ENCODE measurements at places on chromosomes 13 and 19.

GRCh38 chr19:47890865-47891621 lies 4.9 kb upstream of the SULT2A1 start:
- no peak for DNase-seq

DNA sequence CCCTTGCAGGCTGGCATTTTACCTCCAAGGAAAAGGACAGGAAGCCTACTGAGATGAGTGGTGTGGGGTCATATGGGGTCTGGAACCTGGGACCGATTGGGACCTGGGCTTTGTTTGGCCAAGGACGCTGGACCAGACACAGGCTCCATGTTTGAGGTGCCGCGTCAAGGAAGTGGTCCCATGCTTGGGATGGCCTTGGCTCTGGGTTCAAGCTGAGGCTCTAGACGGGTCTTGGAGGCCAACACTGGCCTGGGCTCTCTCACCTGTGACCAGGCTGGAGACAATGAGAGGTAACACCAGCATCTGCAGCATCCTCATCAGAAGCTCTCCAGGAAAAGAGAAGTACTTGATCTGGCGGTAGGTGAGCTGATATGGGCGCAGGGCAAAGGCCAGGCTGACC lies 8.2 kb downstream of the SLC1A6 start:
- DNase-seq: no peak

- no peak for DNase-seq
These were observed 80.6 kb downstream of the ZNF557 start for GRCh38 chr19:7149956-7150705.

DNA sequence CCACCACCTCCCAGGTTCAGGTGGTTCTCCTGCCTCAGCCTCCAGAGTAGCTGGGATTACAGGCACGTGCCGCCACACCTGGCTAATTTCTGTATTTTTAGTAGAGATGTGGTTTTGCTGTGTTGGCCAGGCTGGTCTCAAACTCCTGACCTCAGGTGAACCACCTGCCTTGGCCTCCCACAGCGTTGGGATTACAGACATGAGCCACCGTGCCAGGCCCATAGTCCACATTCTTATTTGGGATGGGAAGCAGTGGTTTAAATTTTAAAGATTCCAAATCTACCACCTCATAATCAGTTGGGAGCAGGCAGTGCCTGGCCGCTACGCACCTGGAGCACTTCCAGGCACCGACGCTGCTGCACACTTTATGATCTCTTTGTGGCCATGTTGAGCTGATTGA lies 160.6 kb upstream of the SOX1 start:
- no peak for DNase-seq

DNA sequence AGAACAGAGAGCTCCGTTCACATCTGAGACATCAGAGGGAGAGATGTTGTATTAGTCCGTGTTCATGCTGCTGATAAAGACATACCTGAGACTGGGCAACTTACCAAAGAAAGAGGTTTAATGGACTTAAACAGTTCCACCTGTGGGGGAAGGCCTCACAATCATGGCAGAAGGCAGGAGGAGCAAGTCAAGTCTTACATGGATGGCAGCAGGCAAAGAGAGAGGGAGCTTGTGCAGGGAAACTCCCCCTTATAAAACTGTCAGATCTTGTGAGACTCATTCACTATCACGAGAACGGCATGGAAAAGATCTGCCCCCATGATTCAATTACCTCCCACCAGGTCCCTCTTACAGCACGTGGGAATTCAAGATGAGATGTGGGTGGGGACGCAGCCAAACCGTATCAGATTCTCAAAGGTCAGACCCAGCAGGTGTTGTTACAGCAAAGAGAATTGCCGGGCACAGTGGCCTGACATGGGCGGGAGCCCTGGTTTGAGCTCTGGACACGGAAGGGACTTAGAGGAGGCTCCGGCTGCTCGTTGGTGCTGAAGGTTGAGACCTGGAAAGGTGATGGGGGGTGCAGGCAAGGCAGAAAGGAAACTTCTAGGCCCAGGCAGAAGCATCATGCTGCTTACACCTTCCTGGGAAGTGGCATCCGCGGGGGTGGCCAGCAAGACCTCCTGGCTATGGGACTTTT lies 33.1 kb downstream of the PEX11G start:
- DNase-seq: no peak

GRCh38 chr19:24140099-24140498 lies 53.1 kb downstream of the ZNF254 start:
- no peak for DNase-seq

DNA sequence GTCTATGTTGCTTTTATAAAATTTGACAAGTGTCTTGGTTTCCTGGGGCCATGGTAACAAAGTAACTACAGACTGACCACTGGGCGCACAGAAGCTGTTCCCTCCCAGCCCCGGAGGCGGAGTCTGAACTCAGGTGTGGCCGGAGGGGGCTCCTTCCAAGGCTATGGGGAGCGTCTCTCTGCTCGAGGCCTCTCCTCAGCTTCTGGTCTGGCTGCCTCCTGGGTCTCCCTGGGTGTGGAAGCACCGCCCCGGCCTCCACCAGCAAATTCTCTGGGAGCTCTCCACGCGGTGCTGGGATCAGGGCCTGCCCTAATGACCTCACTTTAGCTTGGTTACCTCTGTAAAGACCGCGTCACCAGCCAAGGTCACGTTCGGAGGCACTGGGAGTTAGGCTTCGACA lies 45.7 kb upstream of the F7 start:
- DNase-seq: no peak

GRCh38 chr19:41998246-41999020 lies 4.4 kb upstream of the ATP1A3 start:
- DNase-seq: peak; percentile 78

- DNase-seq: no peak
These were observed 429.5 kb downstream of the HS6ST3 start for GRCh38 chr13:96519380-96519779.

GRCh38 chr13:80873589-80873988 lies 532.7 kb upstream of the SPRY2 start:
- no peak for DNase-seq

DNA sequence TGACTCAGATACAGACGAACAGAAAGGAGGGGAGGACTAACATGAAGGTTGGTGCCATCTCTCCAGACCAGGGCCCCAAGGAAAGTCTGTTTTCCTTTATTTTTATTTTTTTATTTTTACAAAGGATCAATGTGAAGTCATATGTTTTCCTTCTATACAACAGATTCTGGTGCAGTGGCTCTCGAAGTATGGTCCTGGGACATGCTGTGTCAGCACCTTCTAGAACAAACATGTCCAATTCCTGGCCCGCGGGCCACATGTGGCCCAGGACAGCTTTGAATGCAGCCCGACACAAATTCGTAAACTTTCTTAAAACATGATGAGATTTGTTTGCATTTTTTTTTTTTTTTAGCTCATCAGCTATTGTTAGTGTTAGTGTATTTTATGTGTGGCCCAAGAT lies 174.7 kb downstream of the FLT1 start:
- DNase-seq: no peak

GRCh38 chr13:42409075-42409474 lies 137.1 kb downstream of the AKAP11 start:
- no peak for DNase-seq

DNA sequence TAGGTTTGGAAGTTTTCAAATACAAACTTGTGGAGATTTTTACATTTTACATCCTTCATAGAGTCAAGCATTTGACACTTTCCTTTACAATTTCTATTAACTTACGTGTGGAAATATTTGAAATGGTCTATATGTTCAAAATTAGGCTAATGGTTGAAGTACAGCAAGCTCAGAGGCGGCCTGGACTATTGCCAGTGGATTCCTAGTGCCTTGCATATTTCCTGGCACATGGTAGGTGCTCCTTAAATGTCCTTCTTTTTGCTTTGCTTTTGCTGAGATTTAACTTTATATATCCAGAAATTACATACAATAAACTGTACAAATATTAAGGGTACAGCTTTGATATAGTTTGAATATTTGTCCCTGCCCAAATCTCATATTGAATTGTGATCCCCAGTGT lies 93.9 kb downstream of the UBL3 start:
- DNase-seq: no peak

DNA sequence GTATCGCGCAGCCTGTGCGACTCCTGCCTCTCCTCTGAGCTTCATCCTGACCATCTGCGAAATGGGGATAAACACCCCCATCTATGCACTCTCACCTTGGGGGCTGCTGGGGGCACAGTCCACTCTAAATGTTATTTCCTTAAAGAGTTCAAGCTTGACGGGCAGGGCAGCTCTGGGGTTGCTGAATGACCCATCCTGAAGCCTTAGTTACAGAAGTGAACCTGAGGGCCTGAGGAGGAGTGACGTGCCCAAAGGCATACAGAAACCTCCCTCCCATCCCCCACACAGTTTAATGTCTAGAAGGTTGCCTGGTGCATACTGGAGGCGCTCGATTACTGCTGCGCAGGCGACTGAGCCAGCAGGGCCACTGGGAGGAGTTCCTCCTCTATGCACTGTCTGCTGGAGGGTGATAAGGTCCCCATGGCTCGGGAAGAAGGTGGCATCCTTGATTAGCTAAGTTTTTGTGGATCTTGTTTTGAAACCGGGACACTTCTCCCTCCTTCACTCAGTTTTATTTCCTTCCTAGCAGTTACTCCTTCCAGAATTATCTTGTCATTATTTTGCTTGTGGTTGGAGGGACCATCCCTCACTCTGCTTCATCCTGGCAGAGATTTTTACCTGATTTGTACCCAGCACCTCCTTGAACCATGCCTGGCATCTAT lies 572 bp upstream of the FKBP8 start:
- peak; percentile 82 for DNase-seq

DNA sequence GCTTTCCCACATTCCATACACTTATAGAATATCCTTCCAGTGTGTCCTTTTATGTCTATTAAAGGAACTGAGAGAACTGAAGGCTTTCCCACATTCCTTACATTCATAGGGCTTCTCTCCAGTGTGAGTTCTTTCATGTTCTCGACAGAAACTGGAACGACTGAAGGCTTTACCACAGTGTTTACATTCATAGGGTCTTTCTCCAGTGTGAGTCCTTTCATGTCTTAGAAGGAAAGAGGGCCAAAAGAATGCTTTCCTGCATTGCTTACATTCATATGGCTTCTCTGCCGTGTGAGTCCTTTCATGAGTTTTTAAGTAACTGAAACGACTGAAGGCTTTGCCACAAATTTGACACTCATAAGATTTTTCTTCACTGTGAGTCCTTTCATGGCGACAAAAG lies 22.3 kb downstream of the ZNF44 start:
- no peak for DNase-seq

- peak; percentile 75 for DNase-seq
These were observed 36.1 kb downstream of the ACTN4 start for GRCh38 chr19:38683393-38684077.

GRCh38 chr19:47081095-47081494 lies 32.5 kb downstream of the ZC3H4 start:
- no peak for DNase-seq

- DNase-seq: no peak
These were observed 420.4 kb downstream of the EFNB2 start for GRCh38 chr13:106115081-106115480.

GRCh38 chr19:36527873-36528193 lies 238 bp downstream of the ZNF260 start:
- no peak for DNase-seq

- no peak for DNase-seq
These were observed 185.2 kb upstream of the IRS2 start for GRCh38 chr13:109971456-109972090.

DNA sequence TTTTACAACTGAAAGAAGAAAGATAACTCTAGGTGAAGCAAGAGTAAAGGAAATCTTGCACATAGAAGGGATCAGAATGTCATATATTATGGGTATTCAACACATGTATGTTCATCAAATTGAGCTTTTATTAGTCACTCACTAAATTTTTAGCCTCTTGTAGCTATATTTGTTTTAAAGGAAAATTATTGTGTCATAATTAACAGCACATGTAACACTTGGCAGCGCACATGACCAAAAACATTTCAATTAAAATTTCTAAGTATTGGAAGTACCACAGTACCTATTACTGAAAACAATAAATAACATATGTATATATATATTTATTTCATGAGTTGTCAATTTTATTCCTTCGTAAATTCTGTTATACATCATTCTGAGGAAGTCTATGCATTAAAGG lies 2800.4 kb downstream of the PCDH9 start:
- no peak for DNase-seq

DNA sequence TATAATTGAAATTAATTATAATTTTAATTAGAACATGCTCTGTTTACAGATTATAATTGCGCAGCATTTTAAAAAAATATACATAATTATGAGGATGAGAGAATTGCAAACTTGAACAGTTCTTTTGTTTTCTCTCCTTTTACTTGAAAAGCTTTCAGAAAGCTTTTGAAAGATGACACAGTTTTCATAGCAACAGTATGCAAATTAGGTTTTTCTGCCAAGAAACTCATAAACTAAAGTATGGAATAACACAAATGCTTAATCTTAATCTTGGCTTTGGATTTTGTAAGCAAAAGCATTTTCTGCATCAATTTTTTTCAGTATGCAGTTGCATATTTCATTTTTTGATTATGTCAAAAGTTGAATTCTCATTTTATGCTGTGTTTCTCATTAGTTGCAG lies 32.8 kb upstream of the AKAP11 start:
- no peak for DNase-seq

DNA sequence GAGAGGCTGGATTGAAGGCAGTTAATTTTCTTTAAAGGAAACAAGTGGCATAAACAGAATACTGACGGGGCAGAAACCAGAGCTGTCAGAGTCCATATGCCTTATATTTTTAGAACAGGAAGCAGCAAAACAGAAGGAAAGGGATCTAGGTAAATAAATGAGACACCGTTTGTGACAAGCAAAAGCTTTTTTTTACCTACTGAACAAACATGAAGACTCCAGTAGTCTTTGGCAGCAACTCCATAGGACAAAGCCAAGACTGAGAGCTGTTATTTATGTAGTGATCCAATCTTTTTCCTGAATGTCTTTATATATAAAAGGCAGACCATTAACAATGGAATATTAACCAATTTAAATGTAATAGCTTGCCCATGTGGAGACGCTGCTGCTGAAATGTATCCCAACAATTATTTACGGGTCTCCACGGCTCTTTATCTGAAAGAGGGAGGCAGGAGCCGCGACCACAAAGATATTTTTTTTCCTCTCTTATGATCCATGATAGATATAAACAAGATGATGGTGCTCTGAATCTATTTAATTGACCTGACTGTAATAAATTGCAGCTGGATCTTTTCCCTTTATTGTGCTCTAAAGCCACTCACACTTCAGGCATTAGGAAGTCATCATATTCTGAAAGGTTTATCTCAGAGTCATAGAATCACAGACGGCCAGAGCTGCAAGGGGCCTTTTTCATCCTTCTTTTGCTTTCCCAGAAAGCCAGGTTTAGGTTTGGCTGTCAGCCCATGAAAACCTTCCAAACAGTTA lies 687.8 kb downstream of the EFNB2 start:
- DNase-seq: no peak

GRCh38 chr13:114244637-114245036 lies 9.9 kb downstream of the CDC16 start:
- DNase-seq: no peak

GRCh38 chr13:47121092-47121763 lies 224.4 kb upstream of the HTR2A start:
- no peak for DNase-seq
